ENCODE measurements at places on chromosomes 7 and 10. TPM values are rescaled to one million over a fixed set of nuclear protein-coding genes. Genes with fewer than 3 reads are reported as not detected.

AP1S1 gene
- 161 TPM for total RNA-seq

GRID2IP gene
- total RNA-seq: 0.04 TPM

PON1 gene
- not detected for total RNA-seq

TMEM106B gene
- total RNA-seq: 34.0 TPM

HTR5A gene
- total RNA-seq: not detected

CUZD1 gene
- 0.99 TPM for total RNA-seq

ACTL6B gene
- not detected for total RNA-seq

TUBGCP2 gene
- total RNA-seq: 60.9 TPM

Measured in pulmonary artery endothelial cell (primary cell).